ENCODE measurements at places on chromosomes 11 and 22. TPM values are rescaled to one million over a fixed set of nuclear protein-coding genes. Genes with fewer than 3 reads are reported as not detected.

GRCh38 chr22:50489363-50490243 lies 2.9 kb downstream of the MIOX start:
- no peak overlapping the region for H3K27ac ChIP-seq
- no peak overlapping the region for H3K4me3 ChIP-seq
- H3K36me3 ChIP-seq: no peaks in the 10 kb centered on the region

DNA sequence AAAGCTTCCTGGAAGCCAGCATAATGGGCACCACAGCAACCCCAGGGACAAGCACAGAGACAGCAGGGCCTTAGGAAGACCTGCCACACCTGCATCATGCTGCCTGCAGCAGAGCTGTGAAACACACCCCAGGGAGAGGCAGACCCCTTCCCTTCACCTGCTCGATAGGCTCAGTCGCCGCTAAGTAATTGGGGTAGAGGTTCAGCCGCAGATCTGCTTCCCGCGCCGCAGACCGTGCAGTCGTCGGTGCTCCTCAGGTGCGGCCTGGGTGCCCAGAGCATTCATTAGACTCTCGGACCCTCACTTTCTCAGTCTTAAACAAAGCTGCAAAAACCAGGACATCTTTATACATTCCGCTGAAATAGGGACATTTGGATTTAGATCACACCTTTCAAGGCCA lies 2.9 kb downstream of the DUSP18 start:
- H3K4me3 ChIP-seq: no peak overlapping the region
- peaks cover 28% of the 10 kb centered on the region for H3K27me3 ChIP-seq
- no peaks in the 10 kb centered on the region for H3K36me3 ChIP-seq
- H3K4me1 ChIP-seq: peaks cover 11% of the 10 kb centered on the region
- no peak overlapping the region for H3K27ac ChIP-seq

- H3K36me3 ChIP-seq: no peaks in the 10 kb centered on the region
- no peak for DNase-seq
- H3K4me1 ChIP-seq: no peaks in the 10 kb centered on the region
- no peak overlapping the region for H3K27ac ChIP-seq
- H3K27me3 ChIP-seq: peaks cover 25% of the 10 kb centered on the region
- H3K4me3 ChIP-seq: no peak overlapping the region
Observed at GRCh38 chr11:1655168-1656060, 25.8 kb downstream of the KRTAP5-5 start.

DNA sequence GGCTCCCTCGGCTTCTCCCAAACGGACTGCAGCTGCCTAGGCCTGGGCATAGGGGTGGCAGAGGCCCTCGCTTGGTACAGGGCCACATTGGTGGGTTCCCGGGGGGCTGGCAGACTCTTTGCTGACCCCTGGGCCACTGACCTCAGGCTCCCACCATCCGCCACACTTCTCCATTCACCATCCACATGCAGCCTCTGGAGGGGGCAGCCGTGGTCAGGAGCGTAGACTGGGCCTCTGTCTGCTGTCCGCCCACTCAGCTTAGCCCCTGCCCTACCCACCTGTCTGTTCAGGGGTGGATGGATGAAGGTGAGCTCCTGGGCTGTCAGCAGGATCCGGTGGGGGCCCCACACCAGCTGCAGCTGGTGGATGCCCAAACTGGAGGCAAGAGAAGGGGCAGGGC lies 45.7 kb upstream of the LRRC32 start:
- H3K27me3 ChIP-seq: no peaks in the 10 kb centered on the region
- DNase-seq: no peak
- H3K4me3 ChIP-seq: no peak overlapping the region
- H3K36me3 ChIP-seq: no peaks in the 10 kb centered on the region
- H3K4me1 ChIP-seq: no peaks in the 10 kb centered on the region

DNA sequence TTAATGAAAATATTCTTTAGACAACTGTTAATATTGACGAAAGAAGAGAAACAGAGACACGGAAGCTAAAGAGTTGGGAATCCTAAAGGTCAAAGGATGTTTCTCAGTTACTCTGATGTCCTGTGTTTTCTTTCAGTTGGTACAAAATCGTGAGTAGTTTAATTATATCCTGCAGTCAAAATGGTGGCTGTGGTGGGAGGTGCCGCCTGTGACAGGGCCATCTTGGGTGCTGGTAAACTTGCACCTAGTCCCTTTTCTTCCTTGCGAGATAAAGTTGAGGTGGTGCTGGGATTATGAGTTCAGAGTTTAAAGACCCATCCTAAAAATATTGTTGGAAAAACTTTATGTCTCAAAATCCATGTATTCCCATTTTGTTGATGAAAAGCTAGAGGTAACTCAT lies 2.2 kb downstream of the CECR2 start:
- H3K36me3 ChIP-seq: no peaks in the 10 kb centered on the region
- peak overlapping the region; percentile 100 for H3K4me3 ChIP-seq
- peaks cover 57% of the 10 kb centered on the region for H3K4me1 ChIP-seq
- H3K27me3 ChIP-seq: no peaks in the 10 kb centered on the region

- H3K27me3 ChIP-seq: no peaks in the 10 kb centered on the region
- peaks cover 6% of the 10 kb centered on the region for H3K4me1 ChIP-seq
- DNase-seq: no peak
- peaks cover 7% of the 10 kb centered on the region for H3K36me3 ChIP-seq
- H3K27ac ChIP-seq: no peak overlapping the region
Observed at GRCh38 chr22:30001459-30001858, 78.8 kb upstream of the HORMAD2 start.

GRCh38 chr11:86183694-86184093 lies 60.9 kb upstream of the EED start:
- no peak for DNase-seq
- H3K27ac ChIP-seq: no peak overlapping the region
- no peaks in the 10 kb centered on the region for H3K27me3 ChIP-seq
- no peaks in the 10 kb centered on the region for H3K36me3 ChIP-seq

GRCh38 chr11:8584082-8584481 lies 9.9 kb downstream of the STK33 start:
- H3K36me3 ChIP-seq: peaks cover 2% of the 10 kb centered on the region
- no peak overlapping the region for H3K27ac ChIP-seq
- no peaks in the 10 kb centered on the region for H3K27me3 ChIP-seq
- peaks cover 10% of the 10 kb centered on the region for H3K4me1 ChIP-seq
- no peak for DNase-seq

DNA sequence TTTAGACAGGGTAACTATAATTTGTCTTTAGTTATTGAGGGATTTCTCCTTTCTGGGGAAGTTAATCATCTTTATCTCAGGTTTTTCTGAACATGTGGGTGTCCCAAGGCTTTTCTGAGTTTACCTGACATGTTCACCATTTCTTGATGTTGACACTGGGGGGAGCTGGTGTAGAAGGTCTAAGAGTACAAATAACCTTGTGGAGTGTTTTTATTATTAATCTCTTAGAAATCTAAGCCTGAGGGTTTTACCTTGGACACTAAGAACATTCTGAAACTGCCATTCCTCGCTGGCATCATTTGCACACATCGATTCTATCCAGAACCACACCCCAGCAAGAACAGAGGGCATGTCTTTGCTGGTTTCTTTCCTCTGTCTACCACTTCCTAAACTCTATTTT lies 15.6 kb upstream of the C11orf91 start:
- H3K4me3 ChIP-seq: no peak overlapping the region
- DNase-seq: no peak
- H3K4me1 ChIP-seq: no peaks in the 10 kb centered on the region
- H3K27ac ChIP-seq: no peak overlapping the region
- H3K27me3 ChIP-seq: no peaks in the 10 kb centered on the region
- no peaks in the 10 kb centered on the region for H3K36me3 ChIP-seq

DNA sequence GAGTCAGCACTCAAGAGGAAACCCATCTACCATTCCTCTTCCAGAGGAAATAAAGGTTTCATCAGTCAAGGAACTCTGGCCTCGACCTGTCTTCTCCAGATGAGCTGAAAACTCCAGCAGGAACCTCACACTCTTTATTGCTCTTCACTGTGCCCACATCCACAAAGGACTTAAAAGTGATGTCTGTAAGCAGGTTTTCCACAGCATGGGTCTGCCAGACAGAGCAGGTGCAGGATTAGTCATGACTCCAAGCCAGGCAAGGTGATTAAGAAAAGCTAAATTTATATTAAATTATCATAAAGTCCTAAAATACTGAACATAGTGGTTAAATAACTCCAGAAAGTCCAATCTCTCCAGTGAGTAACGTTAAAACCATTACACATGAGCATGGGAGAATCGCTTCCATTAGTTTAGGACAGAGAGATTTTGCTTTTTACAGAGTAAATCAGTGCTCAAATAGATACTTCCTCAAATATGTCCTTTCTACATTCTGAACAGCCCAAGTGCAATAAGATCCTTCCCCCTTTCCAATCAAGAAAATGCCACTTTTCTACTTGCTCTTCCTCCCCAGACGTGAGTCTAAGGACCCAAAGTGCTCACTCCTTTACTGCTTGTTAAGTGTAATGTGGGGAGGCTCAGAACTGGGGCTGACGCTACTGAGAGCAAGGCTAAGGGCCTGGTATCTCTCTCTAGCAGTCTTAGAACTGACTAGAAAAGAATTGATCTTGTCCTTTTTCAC lies 10.7 kb upstream of the CKAP5 start:
- H3K4me3 ChIP-seq: no peak overlapping the region
- H3K27ac ChIP-seq: no peak overlapping the region
- H3K27me3 ChIP-seq: no peaks in the 10 kb centered on the region
- DNase-seq: no peak

The HOATZ gene
- total RNA-seq: not detected

The KDELR3 gene
- 4.6 TPM for total RNA-seq

The STK33 gene
- 56.5 TPM for total RNA-seq

The DEPDC7 gene
- 0.39 TPM for total RNA-seq

The ARSA gene
- total RNA-seq: 18.4 TPM

The CASP5 gene
- total RNA-seq: not detected
